HTR-8/SVneo (cell line): ENCODE measurements at places on chromosomes 4 and X.
A peak's percentile ranks its signal among the peaks of the same experiment; 100 is the strongest.

DNA sequence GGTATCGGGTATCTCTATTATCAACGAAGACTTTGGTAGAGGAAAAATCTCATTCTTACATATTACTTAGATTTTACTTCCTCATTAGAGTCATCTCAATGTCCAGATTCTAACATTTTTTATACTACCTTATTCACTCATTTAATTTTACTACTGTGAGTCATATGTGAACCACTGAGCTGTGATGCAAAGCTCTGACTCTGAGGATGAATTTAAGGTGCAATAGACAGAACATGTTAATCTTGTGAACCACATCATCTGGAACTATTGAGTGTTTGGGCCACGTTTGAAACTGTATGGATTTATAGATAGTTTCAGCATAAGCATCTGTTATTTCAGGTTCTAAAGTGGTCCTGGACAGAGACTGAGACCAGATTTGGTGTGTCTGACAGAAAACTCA, 78.4 kb downstream of the PWWP3B start:
- no peak for DNase-seq

- peak; percentile 8 for DNase-seq
These were observed 1548.7 kb downstream of the PCDH7 start for GRCh38 chr4:32268863-32269262.

DNA sequence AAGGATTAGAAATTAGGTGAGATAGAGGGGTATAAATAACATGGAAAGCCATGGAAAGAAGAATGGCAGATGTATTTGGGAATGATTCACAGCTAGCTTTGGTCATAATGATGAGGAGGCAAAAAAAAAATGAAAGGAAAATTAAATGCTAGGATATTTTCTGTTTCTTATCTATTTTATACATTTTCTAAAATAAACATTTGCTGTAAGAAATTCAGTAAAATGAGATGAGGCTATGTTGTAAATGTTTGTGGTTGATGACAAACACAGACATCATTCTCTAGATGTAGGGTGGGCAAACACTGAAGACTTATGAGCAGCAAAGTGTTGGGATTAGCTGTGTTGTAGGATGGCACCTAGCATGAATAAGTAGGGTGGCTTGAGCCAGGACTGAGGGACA, 407.1 kb downstream of the IL15 start:
- no peak for DNase-seq

DNA sequence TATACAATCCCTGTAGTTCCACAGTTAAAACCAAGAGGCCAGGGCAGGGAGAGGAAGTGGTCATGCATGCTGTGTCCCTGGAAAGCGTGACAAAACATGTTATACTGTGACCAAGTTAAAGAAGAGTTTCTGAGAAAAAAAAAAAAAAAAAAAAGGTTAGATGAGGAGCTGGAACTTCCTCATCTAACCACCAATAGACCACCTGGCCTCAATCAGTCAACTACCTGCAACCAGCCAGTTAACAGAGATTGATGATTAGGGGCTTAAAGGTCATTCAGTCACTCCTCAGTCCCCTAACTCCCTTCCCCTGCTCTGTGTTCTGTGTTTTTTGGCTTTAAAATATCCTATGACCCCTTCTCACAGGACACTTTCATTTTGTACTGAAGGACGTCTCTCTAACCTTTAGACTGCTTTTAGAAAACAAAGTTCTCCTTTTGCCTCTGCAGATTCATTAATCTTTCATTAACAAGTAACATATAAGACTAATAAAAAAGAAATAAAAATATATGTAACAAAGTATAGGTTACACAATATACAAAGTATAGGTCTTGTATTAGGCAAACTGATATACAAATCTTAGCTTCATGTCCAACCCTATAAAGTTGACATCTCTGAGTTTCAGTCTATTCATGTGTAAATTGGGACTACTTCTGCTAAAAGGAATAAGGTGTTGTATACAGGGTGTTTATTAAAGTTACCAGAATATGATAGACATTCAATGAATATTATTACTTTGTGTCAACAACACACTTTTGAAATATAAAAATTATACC, 179.1 kb upstream of the NDST4 start:
- DNase-seq, result no peak

DNA sequence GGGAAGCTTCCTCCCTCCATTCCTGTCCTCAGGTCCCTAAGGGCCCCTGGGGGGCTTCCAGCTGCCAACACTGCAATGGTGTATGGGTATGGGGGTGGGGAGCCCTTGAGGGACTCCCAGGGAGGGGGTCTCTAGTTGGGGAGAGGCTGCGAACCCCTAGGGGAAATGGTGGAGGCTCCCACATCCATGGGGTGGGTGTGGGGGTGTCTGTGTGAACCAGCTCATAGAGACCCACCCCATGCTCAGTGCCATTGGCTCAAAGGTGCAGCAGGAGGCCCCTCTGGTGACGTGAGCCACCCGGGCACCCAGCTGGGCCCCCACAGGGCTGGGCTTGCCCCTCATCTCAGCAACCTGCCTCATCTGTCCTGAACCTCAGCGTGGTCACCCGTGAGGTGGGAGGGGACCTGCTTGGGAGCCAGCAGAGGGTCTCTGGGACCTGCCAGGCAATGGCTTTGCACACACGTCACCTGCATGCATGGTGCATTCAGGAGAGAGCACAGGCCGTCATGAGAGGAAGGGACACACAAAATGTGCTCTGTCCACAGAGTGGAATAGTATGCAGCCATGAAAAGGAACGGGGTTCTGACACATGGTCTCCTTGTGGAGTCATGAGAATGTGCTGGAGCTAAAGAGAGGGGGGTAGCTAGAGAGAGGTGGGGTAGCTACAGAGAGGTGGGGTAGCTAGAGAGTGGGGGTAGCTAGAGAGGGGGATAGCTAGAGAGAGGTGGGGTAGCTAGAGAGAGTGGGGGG, 22.7 kb upstream of the PLCXD1 start:
- DNase-seq, result no peak

DNA sequence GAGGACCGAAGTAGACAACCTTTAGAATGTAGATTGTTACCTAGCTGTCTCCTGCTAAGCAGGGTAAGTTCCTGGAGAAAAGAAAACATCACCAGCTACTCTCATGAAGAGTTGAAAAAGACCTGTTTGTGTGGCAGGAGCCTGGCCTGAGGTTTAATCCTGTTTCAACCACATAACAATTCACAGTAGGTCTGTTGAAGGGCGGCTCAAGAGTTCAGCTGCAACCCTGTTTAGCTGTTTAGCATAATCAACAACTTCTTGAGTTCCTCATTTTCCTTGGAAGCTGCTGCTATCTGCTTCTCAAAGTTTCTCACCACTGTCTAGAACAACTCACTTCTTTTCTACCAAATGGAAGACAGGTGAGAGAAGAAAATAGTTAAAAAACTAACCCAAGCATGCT, 170.4 kb upstream of the TET2 start:
- DNase-seq, result no peak

GRCh38 chrX:107848591-107848990, 22.9 kb downstream of the MID2 start:
- no peak for DNase-seq

- no peak for DNase-seq
These were observed 87.5 kb downstream of the EVC start for GRCh38 chr4:5798462-5798861.

DNA sequence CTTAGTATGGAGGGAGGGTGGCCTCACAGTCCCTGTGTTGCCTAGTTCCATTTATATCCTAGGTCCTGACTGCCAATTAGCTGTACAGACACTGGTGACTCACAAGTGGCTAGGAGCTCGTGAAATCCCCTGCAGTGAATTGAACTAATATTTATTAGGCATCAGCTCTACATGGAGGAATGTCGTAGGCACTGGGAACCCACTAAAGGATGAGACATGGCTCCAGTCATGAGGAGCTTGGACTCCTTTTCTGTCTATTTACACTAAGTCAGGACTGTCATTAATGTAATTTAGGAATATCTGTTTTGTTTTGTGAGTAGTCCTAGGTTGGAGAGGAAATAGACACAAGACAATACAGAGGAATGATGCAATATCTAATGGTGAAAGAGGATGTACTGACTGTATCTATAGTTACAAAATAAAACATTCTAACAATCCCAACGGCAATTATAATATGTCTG, 67.7 kb downstream of the MID1IP1 start:
- DNase-seq, result no peak

GRCh38 chr4:142840516-142841123, 5.5 kb downstream of the INPP4B start:
- DNase-seq, result no peak

- no peak for DNase-seq
These were observed 6.5 kb downstream of the BBS7 start for GRCh38 chr4:121863799-121864198.

DNA sequence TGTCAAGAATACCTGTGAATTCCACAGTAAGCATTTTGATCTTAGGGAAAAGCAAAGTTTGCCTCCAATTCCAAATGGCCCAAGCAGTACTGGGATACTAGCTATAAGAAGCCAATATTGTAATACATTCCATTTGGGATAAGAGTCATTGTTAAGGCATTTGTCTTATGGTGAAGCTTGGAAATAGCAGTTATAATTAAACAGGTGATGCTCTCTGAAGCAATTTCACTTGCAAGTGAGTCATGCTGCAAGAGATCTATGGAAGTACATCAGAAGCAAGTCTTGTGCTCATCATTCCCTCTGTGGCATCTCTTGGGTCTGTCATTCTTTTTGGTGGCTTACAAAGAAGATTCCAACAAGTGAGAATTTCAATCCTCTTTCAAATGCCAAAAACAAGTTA, 386.4 kb upstream of the RPS6KA3 start:
- no peak for DNase-seq

DNA sequence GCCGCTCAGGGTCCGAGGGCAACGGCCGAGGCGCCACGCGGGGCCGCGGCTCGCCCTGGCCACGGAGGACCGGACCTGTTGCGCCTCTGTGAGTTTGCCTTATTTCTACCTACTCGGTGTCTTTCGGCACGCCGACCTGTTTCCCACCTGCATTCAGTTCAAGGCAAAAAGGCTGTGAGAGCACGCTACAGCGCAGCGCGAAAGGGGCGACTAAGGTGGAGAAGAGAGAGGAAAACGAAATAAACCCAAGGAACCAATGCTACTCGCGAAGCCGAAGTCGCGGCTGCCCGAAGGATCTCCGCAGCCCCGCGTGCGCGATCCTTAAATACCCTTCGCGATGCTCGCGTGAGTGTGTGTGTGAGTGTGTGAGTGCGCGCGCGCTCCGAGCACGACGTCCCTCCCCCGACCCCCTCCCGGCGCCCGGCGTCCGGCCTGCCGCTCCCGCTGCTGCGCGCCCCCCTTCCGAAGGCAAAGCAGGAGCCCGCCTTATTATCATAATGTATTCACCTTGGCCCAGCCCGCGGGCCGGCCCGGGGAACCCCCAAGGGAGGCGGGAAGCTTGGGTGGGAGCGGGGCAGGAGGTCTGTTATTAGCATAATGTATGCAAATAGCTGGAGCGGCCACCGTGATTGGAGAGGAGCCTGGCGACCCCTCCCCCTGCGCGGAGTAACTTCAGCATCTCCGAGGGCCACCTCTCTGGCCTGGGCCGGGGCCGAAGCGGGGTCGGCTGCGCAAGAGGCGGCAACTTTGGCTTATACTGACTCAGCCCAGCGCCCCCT, at the start of gene COL25A1:
TSS of gene COL25A1 (minus strand) at position 298 of the 779 bp plus-strand sequence.
- DNase-seq, result peak; percentile 69

DNA sequence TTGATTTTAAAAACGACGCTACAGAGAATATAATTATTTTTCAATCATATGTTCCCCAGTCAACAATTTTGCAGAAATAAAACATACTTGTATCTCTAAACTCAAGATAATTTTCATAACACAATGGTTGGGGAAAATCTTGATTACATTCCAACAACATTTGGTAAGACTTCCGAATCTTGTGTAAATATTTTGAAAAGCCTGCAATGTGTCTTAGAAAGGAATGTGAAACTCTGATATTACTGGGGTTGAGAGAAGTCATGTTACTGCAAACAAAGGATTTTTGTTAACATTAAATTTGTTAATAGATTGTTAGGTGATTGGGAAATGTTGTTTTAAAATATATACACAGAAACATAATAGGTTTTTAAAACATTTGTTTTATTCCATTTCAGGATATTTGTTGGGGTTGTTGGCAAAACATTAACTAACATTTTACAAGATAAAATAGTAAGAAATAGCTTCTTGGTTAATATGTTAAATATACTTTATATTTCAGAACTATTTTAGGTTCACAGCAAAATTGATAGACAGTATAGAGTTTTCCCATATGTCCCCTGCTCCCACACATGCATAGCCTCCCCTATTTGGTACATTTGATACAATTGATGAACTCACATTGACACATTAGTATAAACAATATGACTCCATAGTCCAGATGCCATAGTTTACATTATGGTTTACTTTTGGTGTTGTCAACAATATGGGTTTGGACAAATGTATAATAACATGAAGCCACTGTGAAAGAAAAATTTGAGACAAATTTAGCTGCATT, 218.6 kb upstream of the FAM47A start:
- no peak for DNase-seq
